ENCODE measurements at places on chromosomes 16 and 17.

GRCh38 chr16:63602206-63602927, 1519.5 kb downstream of the CDH11 start:
- no peak for DNase-seq

DNA sequence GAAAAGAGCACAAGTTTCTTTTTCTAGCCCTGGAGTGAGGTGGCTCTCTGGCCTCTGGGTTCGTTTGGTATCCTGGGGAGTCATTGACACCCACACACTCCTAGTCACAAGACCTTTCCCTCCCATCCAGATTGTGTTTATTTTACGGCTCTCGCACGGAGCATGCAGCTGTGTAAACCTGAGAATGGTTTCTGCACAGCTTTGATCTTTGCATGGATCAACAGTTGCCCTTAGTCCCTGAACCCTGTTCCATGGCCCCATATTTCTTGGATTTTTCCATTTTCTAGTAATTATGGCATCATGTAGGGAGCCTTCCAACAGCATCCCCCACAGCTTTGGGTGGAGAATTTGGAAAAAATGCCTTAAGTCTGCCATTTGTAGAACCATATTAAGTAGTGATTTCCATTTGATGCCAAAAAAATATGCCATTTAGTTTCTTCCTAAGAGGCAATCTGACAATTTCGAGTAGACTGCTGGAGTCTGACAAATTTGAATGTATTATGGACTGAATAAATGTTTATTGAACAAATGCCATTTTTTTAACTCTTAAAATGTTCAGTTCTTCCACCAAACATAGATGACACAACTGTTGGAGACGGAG, 197.7 kb downstream of the WWOX start:
- no peak for DNase-seq

- DNase-seq: no peak
These were observed 5.8 kb downstream of the ZC3H7A start for GRCh38 chr16:11791144-11791828.

DNA sequence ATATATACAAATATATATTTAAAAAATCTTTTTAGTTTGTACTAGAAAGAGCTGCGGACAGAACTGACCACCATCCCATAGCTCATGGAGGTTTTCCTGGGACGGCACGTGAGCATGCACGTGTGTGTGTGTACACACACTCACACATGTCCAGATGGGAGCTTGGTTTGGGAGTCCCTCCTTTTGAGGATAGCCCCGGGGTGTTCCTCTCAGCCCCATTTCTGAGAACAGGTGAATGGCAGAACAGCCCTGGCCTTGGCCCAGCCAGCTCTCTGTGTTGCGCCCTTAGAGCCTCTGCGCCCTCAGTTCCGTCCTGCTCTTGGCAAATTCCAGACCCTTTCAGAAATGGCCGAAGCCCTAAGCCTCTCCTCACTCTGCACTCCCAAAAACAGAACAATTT, 70.1 kb downstream of the AMFR start:
- DNase-seq: no peak

GRCh38 chr16:84277244-84277823, 17.3 kb upstream of the WFDC1 start:
- peak; percentile 60 for DNase-seq

GRCh38 chr16:3458852-3459361, 15.4 kb downstream of the NAA60 start:
- DNase-seq: no peak

DNA sequence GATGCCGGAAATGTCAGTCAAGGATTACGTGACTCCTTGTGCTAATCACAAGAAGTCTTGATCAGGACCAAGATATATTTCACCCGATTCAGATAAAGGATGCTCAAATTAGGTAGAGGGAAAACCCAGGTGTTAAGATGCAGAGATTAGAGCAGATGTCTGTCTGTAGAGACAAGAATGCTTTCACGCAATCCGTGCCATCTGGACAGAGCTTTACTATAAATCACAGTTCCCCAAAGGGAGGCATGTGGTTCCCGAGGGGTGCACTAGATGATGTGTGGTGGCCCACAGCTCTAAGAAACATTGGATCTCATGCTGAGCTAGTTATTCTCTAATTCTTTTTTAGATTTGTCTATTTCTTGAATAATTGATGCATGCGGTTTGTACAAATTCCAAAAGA, 9.8 kb upstream of the MAP3K14 start:
- no peak for DNase-seq

All from stimulated activated CD4-positive, alpha-beta T cell treated with anti-CD3 and anti-CD28 coated beads, Interleukin-1b, Interleukin-23, amount 100 ng/mL, for 4 hours (primary cell).